ENCODE measurements at places on chromosomes 13 and 19. TPM values are rescaled to one million over a fixed set of nuclear protein-coding genes. Genes with fewer than 3 reads are reported as not detected.

Gene GFY
- total RNA-seq, result 0.18 TPM

DNA sequence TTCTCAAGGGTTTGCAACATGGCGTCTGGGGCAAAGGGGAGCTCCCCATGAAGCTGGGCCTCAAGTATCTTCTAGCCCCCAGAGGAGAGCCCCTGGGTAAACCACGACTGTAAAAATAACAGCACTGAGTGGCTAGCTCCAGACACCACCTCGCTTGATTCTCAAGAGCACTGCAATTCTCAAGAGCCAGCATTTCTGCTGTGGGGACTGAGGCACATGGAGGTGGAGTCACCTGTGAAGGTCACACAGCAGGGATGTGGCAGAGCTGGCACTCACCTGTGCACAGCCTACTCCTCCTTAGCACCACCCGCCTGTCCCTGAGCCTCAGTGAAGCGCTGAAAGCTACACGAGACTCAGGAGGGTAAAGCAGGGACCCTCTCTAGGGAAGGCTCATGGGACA, 20.7 kb upstream of the CCNP start:
- H3K4me1 ChIP-seq, result no peaks in the 10 kb centered on the region
- H3K4me3 ChIP-seq, result no peak overlapping the region
- peaks cover 3% of the 10 kb centered on the region for H3K36me3 ChIP-seq

- H3K36me3 ChIP-seq, result peaks cover 18% of the 10 kb centered on the region
- peaks cover 4% of the 10 kb centered on the region for H3K4me1 ChIP-seq
- H3K27me3 ChIP-seq, result no peaks in the 10 kb centered on the region
- H3K4me3 ChIP-seq, result no peak overlapping the region
Observed at GRCh38 chr13:111174377-111175114, 59.4 kb downstream of the ARHGEF7 start.

Gene CSNK1G2
- 102 TPM for total RNA-seq

- no peak overlapping the region for H3K27ac ChIP-seq
- no peak for DNase-seq
- no peak overlapping the region for H3K4me3 ChIP-seq
- H3K36me3 ChIP-seq, result peaks cover 40% of the 10 kb centered on the region
- no peaks in the 10 kb centered on the region for H3K27me3 ChIP-seq
Observed at GRCh38 chr13:113465300-113465699, 12.0 kb upstream of the ADPRHL1 start.

Gene CBARP
- total RNA-seq, result 1.6 TPM

DNA sequence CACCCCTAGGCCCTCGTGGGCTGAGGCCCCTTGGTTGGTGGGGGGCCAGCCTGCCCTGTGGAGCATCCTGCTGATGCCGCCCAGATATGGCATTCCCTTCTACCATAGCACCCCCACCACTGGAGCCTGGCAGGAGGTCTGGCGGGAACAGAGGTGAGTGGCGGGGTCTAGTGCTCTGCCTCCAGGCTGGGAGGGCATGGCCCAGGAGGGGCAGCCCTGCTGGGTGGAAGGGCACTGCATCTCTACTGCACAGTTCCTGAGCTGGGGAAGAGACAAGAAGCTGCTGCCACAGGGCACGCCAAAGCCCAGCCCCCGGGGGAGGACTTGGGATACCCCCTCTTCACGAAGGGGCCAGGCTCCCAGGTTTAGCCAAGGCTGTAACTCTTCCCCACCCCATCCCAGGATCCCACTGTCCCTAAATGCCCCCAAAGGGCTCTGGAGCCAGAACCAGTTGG, 2.4 kb upstream of the KMT2B start:
- peaks cover 8% of the 10 kb centered on the region for H3K36me3 ChIP-seq
- H3K27ac ChIP-seq, result no peak overlapping the region
- H3K27me3 ChIP-seq, result no peaks in the 10 kb centered on the region
- H3K4me3 ChIP-seq, result peak overlapping the region; percentile 88

Gene MYH14
- not detected for total RNA-seq

Gene ZNF223
- not detected for total RNA-seq

GRCh38 chr19:55109527-55110291, 7.7 kb downstream of the PPP1R12C start:
- DNase-seq, result no peak
- H3K4me1 ChIP-seq, result peaks cover 25% of the 10 kb centered on the region
- no peaks in the 10 kb centered on the region for H3K27me3 ChIP-seq
- no peak overlapping the region for H3K27ac ChIP-seq
- peaks cover 35% of the 10 kb centered on the region for H3K36me3 ChIP-seq
- H3K4me3 ChIP-seq, result no peak overlapping the region

DNA sequence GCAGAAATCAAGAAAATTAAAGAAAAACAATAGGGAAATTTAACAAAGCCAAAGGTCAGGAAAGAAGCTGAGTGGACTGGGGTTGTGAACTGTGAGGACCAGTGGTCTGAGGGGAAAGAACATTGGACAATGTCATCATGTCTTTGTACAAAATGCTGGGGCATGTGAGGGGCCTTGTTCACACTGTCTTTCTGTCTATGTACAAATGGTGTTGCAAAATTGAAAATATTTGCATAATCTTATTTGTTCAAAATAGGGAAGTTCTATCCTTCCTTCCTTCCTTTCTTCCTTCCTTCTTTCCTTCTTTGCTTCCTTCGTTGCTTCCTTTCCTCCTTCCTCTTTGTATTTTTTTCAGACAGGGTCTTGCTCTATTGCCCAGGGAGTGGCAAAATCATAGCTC, 79.2 kb upstream of the SCEL start:
- no peak overlapping the region for H3K27ac ChIP-seq
- H3K36me3 ChIP-seq, result no peaks in the 10 kb centered on the region
- peaks cover 4% of the 10 kb centered on the region for H3K4me1 ChIP-seq
- H3K27me3 ChIP-seq, result no peaks in the 10 kb centered on the region

Gene TINCR
- total RNA-seq, result not detected

Gene JAK3
- total RNA-seq, result 9.5 TPM

DNA sequence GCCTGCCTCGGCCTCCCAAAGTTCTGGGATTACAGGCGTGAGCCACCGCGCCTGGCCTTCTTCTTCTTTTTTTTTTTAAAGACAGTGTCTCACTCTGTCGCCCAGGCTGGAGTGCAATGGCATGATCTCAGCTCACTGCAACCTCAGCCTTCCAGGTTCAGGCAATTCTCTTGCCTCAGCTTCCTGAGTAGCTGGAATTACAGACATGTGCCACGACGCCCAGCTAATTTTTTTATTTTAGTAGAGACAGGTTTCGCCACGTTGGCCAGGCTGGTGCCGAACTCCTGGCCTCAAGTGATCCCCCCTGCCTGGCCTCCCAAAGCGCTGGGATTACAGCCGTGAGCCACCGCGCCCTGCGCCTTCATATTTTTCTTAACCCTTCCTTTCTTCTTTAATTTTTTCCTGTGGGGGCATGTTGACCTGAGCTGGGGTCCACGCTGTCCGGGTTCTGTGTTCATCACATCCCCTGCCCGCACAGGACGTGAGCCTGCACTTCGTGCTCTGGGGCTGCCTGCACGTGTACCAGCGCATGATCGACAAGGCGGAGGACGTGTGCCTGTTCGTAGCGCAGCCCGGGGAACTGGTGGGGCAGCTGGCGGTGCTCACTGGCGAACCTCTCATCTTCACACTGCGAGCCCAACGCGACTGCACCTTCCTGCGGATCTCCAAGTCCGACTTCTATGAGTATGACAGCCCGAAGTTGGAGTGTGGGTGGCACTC, 14.1 kb downstream of the PNPLA6 start:
- no peak overlapping the region for H3K27ac ChIP-seq
- no peak overlapping the region for H3K4me3 ChIP-seq
- H3K27me3 ChIP-seq, result no peaks in the 10 kb centered on the region
- H3K4me1 ChIP-seq, result no peaks in the 10 kb centered on the region

GRCh38 chr13:112967686-112968379, 1.2 kb upstream of the MCF2L start:
- no peaks in the 10 kb centered on the region for H3K27me3 ChIP-seq
- no peak overlapping the region for H3K27ac ChIP-seq
- H3K4me1 ChIP-seq, result no peaks in the 10 kb centered on the region
- DNase-seq, result no peak

Gene DGKH
- 7.3 TPM for total RNA-seq

- no peak overlapping the region for H3K4me3 ChIP-seq
- H3K36me3 ChIP-seq, result no peaks in the 10 kb centered on the region
- H3K4me1 ChIP-seq, result no peaks in the 10 kb centered on the region
- no peaks in the 10 kb centered on the region for H3K27me3 ChIP-seq
Observed at GRCh38 chr13:93843082-93843481, 616.5 kb downstream of the GPC6 start.

Gene CYP2S1
- total RNA-seq, result not detected

- peak overlapping the region; percentile 46 for H3K27ac ChIP-seq
- peaks cover 23% of the 10 kb centered on the region for H3K4me1 ChIP-seq
- H3K36me3 ChIP-seq, result no peaks in the 10 kb centered on the region
Observed at GRCh38 chr19:48991873-48992580, 1.1 kb downstream of the GYS1 start.

Gene ZNF792
- 11.4 TPM for total RNA-seq

Gene CPT1C
- total RNA-seq, result 1.3 TPM

GRCh38 chr13:102677122-102677521, 17.7 kb downstream of the METTL21C start:
- H3K27me3 ChIP-seq, result no peaks in the 10 kb centered on the region
- no peak overlapping the region for H3K4me3 ChIP-seq
- no peak for DNase-seq
- H3K36me3 ChIP-seq, result peaks cover 61% of the 10 kb centered on the region

Gene ZNF600
- 35.3 TPM for total RNA-seq

Gene KLK4
- total RNA-seq, result not detected

Gene SYCN
- not detected for total RNA-seq

GRCh38 chr19:41019346-41019745, 28.3 kb downstream of the CYP2B6 start:
- no peaks in the 10 kb centered on the region for H3K4me1 ChIP-seq
- no peaks in the 10 kb centered on the region for H3K36me3 ChIP-seq
- H3K27me3 ChIP-seq, result no peaks in the 10 kb centered on the region
- DNase-seq, result no peak
- H3K27ac ChIP-seq, result no peak overlapping the region
- H3K4me3 ChIP-seq, result no peak overlapping the region

Gene CLEC17A
- 17.6 TPM for total RNA-seq

GRCh38 chr13:103161476-103161875, 95.3 kb upstream of the SLC10A2 start:
- no peaks in the 10 kb centered on the region for H3K36me3 ChIP-seq
- H3K4me1 ChIP-seq, result no peaks in the 10 kb centered on the region
- H3K27ac ChIP-seq, result no peak overlapping the region

DNA sequence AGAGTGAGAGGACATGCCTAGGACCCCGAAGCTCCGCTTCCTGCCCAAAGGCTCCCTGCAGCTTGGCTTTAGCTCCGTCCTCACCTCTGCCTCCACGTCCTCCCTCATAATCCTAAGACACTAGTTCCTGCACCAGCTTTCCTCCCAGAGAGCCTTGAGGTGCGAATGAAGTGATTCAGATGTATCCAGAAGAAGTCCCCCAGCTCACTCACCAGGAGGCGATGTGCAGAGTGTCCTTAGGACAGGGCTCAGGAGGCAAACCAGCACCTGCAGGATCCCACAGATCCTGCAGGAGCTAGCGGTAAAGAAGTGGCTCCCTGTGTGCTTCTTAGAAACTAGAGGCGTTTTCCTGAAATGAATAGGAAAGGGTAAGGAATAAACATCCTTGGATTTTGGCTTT, 109.7 kb downstream of the HSPH1 start:
- no peaks in the 10 kb centered on the region for H3K36me3 ChIP-seq
- H3K4me3 ChIP-seq, result no peak overlapping the region
- no peak overlapping the region for H3K27ac ChIP-seq

DNA sequence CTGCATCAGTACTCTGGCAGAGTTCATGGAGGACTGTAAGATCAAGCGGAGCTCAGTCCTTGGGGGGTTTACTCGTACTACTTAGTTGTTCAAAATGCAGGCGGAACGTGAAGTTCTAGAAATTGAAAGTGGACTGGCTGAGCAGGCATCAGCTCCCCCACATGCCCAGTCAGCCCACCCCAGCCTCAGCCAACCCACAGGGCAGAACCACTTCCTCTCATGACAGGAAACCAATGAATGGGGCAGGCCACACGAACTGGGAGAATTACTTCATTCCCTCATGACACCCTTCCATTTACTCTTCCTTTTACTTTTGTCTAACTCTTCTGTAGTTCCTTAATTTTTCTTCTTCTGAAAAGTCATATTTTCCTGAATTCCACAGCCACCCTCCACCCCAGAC, 71.9 kb downstream of the FLT1 start:
- DNase-seq, result no peak
- H3K36me3 ChIP-seq, result no peaks in the 10 kb centered on the region
- no peak overlapping the region for H3K27ac ChIP-seq
- no peak overlapping the region for H3K4me3 ChIP-seq
- H3K27me3 ChIP-seq, result no peaks in the 10 kb centered on the region
- no peaks in the 10 kb centered on the region for H3K4me1 ChIP-seq

DNA sequence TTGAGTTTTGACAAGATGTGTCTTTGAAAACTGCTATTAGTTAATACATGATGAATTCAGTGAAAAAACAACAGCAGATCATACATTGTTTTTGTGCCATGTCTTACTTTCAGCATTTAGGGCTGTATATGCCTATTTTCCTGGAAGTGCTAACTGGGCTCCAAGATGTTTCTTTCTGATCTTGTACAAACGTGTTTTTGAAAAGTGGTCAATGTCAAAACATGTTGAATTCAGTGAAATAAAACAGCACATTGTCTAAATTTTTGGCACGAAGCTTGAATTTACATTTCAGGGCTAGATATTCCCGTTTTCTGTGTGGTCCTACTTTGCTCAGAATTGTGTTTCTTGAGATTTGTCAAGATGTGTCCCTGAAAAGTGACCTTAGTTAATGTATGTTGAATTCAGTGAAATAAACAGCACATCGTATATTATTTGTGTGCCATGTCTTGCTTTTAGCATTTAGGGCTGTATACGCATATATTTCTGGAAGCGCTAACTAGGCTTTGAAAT, 14.7 kb upstream of the PARP4 start:
- H3K4me3 ChIP-seq, result no peak overlapping the region
- no peak for DNase-seq
- H3K4me1 ChIP-seq, result no peaks in the 10 kb centered on the region
- H3K27ac ChIP-seq, result no peak overlapping the region

- no peaks in the 10 kb centered on the region for H3K36me3 ChIP-seq
- H3K27me3 ChIP-seq, result no peaks in the 10 kb centered on the region
- no peak for DNase-seq
- H3K4me1 ChIP-seq, result no peaks in the 10 kb centered on the region
- H3K27ac ChIP-seq, result no peak overlapping the region
Observed at GRCh38 chr13:100399455-100399854, 189.1 kb downstream of the GGACT start.

- no peaks in the 10 kb centered on the region for H3K27me3 ChIP-seq
- no peak overlapping the region for H3K27ac ChIP-seq
- H3K4me1 ChIP-seq, result peaks cover 3% of the 10 kb centered on the region
- H3K4me3 ChIP-seq, result no peak overlapping the region
- no peak for DNase-seq
Observed at GRCh38 chr19:7699417-7700401, 2.2 kb downstream of the FCER2 start.

GRCh38 chr19:19597809-19598306, 20.6 kb downstream of the PBX4 start:
- peaks cover 5% of the 10 kb centered on the region for H3K4me1 ChIP-seq
- H3K27me3 ChIP-seq, result no peaks in the 10 kb centered on the region
- H3K36me3 ChIP-seq, result no peaks in the 10 kb centered on the region
- no peak overlapping the region for H3K27ac ChIP-seq

- no peak overlapping the region for H3K4me3 ChIP-seq
- no peaks in the 10 kb centered on the region for H3K4me1 ChIP-seq
- H3K27ac ChIP-seq, result no peak overlapping the region
- no peak for DNase-seq
Observed at GRCh38 chr13:112718318-112718717, 28.5 kb downstream of the ATP11A start.

Gene ZNF865
- 8.6 TPM for total RNA-seq

- no peaks in the 10 kb centered on the region for H3K36me3 ChIP-seq
- no peak for DNase-seq
- no peaks in the 10 kb centered on the region for H3K27me3 ChIP-seq
- H3K4me3 ChIP-seq, result no peak overlapping the region
- H3K4me1 ChIP-seq, result 0 out of 2 replicates have a peak, but pooled peaks cover 4% of the 10 kb centered on the region
Observed at GRCh38 chr19:13015361-13016223, 20.3 kb downstream of the NFIX start.
